T-helper 22 cell (primary cell): ENCODE measurements at places on chromosomes 11 and 22.

- DNase-seq, result peak; percentile 56
Observed at GRCh38 chr11:122743949-122744348, 88.4 kb downstream of the UBASH3B start.

DNA sequence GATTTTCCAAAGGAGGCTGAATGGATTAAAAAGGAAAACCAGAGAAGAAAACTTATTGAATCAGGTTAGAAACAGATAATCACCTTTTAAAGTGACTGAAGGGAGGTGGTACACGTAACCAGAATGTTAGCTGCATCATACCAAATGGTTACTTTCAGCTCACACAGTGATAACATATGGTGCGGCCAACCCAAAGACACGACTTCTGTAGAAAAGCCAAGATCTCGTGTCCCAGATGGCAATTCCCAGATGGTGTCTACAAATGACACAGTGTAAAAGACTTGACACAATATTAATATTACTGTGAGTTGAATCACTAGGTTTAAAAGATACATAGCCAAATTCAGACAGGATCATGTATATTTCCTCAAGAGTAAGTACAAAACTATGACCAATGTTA lies 5.2 kb downstream of the PPP2R1B start:
- no peak for DNase-seq

DNA sequence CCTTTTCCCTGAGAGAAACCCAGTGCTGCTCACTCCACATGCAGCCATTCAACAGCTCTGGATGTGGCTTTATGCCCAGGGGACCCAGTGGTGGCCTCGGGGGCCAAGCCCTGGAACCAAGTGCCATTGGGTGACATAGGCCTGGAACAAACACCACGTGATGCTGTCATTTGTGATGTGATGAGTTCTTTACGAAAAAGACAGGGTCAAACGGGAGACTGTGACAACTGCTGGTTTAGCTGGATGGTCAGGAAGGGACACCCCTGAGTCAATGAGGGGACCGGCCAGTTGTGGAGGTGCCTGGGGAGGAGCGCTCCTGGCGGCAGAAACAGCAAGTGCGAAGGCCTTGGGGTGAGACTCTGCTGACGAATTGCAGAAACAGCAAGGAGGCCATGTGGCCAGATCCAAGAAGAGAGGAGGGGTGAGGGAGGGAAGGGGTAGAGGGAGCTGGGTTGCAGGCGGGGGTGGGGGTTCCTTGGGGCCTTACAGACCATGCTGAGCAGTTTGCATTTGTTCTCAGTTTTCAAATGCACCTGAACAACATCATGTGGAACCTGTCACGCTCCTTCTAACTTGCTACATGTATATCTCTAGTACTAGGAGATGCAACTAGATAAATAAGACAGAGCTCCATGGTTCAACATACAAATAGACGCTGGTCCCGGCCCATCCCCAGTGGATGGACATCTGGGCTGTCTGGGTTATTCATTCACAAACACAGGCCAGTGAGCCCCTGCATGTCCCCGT lies 56.1 kb downstream of the IGLL5 start:
- DNase-seq, result no peak

DNA sequence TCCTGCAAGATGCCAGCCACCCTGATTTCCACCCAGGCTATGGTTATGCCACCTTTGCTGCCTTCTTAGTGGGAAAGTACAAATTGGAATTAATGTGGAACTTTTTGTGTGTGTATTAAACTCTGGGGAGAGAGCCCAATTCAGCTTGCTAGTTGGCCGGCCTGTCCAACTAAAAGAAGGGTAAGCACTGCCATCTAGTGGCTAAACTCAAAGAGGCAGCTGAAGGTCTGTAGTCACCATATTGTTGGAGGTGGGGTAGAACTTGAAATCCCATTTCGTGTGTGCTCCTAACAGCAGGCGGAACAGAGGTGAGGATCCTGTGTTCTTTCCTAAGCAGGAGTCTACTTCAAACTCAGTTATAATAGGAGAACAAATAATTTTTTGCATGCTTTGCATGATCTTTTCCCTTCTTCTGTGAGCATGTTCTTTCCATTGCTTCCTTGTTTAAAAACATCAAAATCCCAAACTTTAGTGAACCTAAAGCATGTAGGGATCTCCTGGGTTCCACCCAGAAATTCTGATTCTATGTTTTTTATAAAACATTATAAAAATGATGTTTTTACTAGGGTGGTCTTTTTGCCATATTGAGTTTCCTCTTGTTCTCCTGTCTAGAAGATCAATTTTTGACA lies 138.8 kb upstream of the SORL1-AS1 start:
- peak; percentile 21 for DNase-seq

GRCh38 chr11:32348502-32348901 lies 86.8 kb downstream of the WT1 start:
- DNase-seq, result no peak

- no peak for DNase-seq
Observed at GRCh38 chr11:3095712-3096361, 38.6 kb upstream of the CARS1 start.

DNA sequence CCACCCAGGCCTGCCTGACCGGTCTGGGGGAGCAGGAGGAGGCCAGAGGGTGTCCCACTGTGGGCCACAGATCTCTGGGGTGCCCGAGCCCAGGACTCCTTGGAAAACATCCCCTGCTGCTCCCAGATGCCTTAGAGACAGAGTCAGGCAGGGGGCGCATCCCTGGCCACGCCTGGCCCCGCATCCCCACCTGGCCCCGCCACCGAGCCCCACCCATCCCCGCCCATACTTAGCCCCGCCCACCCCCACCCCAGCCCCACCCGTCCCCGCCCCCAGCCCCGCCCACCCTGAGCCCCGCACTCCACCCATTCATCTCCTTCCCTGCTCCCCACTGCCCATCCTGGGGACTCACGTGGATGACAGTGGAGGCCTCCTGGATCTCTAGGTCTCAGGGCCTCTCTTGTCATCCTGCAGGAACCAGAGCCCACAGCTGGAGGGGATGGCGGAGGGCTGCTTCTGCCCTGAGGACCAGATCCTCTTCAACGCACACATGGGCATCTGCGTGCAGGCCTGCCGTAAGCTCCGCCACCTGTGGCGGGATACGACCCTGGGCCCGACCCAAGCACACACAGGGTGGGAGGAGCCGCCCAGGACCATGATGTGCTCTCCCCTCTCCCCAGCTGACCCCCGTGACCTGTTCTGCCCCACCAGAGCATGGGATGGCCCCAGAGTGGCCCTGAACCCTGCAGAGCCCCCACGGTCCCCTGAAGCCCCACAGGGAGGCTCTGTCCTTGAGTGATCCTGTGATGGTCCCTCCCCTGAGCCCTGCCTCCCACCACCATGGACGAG lies 33.6 kb downstream of the MUC5B start:
- no peak for DNase-seq

- DNase-seq, result no peak
Observed at GRCh38 chr22:32932176-32932575, 126.0 kb downstream of the SYN3 start.

DNA sequence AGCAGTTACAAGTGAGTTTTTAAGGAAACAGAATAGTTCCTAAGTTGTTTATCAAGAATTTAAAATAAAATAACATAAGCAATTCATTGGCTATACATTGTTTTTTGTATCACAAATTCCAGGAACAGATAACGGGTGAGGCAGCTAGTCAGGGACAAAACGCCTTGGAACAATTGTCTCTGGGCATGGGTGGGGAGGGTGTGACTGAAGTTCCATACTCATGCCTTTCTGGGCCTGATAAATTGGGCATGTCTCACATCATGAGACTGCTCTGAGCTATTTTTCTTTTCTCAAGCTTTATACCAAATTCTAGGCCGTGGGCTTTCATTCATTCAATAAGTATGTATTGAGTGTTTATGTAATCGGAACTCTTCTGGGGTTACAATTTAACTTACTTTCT lies 21.6 kb downstream of the FOLR3 start:
- no peak for DNase-seq

DNA sequence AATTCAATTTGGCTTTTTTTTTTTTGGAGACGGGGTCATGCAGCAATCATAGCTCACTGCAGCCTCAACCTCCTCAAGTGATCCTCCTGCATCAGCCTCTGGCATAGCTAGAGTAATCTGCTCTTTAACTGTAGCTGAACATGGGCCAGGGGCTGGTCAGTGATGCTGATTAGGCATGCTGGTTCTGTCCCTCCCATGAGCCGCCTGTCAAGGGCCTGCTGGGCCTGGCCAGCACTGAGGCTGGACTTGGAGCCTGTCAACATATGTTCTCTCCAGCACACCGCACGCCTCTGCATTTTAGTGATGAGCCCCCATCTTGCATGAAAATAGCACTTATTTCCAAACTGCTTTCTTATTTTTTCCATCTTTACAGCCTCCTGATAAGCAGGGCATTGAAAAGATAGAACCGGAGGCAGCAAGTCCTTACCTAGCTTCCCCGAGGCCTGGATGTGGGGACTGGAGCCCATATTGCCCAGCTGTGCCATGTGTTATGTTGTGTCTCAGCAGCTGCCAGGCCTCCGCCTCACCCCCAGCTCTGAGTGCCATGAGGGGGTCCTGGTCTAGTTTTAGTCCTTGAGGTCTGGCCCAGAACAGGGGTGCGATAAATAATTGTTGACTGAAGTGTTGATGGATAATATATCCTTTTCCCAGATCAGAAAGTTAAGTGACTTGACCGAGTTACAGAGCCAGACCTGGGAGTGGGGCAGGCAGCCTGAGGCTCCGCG lies 80.0 kb downstream of the CTTN start:
- no peak for DNase-seq

- no peak for DNase-seq
Observed at GRCh38 chr11:56961609-56962008, 27.1 kb upstream of the OR5AK2 start.

GRCh38 chr11:129315781-129316579 lies 59.7 kb upstream of the BARX2 start:
- DNase-seq, result no peak

DNA sequence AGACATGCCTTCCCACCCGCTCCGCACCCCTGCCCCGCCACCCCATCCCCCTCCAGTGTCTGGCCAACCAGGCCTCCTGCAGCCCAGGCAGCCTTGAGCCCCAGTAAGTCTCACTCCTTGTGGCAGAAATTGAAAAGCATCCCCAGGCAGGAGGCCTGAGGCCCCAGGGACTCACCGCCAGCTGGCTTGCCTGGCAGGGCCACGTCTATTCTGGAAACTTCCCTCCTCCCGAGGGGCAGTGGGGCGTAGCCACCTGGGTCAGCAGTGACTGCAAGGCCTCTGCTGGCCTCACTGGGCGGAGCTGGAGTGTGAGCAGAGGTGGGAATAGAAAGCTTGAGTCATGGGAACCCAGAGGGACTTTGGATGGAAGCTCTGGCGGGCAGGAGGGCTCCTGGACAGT lies 26.3 kb downstream of the ANO1 start:
- no peak for DNase-seq

DNA sequence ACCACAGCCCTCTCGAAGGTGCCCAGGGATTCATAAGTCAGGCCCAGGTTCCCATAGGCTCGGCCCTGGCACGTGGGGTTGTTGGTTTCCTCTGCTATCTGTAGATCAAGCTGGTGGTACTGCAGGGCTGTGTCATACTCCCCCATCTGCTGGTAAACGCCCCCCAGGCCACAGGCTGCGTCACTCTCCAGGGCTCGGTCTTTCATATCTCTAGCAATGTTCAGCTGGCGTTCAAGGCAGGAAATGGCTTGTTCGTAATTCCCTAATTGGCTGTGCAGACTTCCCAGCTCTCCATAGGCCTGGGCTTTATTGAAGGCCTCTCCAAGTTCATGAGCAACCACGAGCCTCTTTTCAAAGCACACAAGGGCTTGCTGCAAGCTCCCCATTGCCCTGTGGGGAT lies 186.4 kb upstream of the PITPNB start:
- no peak for DNase-seq

DNA sequence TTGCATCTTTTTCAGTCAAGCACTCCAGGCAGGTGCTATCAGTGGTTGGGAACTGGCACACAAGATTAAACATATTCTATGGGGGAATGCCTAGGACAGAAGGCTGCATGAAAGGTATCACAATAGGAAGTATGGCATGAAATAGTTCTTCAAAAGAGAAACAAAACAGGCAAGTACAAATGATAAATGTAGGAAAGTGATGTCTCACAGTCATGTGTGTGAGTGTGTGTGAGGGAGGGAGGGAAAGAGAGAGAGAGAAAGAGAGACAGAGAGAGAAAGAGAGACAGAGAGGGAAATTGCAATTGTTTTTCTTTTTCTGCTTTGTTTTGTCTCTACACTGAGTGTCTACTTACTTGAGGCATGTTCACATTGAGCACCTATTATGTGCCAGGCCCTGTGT lies 456.3 kb downstream of the MIAT start:
- DNase-seq, result no peak

GRCh38 chr11:131717616-131718015 lies 347.2 kb downstream of the NTM start:
- DNase-seq, result no peak

DNA sequence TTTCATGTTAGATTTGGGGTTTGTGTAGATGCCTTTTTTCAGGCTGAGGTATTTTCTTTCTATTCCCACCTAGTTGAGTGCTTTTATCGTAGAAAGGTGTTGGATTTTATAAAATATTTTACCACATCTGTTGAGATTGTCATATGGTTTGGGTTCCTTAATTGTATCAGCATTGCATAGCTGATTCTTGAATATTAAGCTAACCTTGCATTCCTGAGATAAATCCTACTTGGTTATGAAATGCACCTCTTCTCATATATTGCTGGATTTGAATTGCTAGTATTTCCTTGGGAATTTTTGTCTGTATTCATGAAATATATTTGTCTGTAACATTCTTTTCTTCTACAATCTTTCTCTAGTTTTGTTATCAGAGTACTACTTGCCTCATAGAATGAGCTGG lies 10.1 kb downstream of the XKR3 start:
- DNase-seq, result no peak

DNA sequence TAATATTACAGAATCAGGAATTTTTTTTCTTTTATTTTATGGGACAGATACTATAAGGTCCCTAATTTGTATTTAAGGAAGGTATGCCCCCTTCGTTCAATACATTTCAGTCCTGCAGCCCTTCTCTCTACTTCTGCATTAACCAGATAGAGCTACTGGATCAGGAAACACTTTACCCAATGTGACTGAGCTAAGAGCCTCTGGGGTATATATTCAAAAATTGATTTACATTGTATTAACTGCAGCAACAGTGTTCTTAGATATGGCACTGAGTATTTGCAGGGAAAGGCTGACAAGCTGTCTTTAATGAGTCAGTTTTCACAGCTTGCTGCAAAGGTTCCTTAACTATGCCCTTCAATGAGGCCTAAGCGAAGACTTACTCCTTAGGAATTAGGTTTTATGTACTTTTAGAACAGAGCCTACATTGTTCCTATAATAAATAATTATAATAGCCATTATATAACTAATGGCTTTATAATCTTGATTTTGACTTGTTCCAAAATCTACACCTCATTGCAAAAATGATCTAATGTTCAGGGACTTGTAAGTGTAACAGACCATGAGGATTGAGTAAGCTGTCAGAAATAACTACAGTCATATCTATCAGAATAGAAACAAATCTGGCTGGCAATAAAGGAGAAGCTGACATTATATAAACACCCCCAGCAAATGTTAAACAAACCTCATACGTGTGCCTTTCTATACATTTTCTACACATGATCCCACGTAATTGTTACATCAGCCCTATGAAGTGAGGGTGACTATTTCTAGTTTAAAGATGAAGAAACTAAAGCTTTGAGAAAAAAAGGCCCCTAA lies 55.0 kb downstream of the DDI1 start:
- no peak for DNase-seq
